Stimulated activated CD4-positive, alpha-beta T cell treated with anti-CD3 and anti-CD28 coated beads, Interleukin-15, amount 100 ng/mL, for 1 hour (primary cell): ENCODE measurements at places on chromosomes 13 and 19.

- no peak for DNase-seq
These were observed 12.7 kb downstream of the EHD2 start for GRCh38 chr19:47725759-47726401.

DNA sequence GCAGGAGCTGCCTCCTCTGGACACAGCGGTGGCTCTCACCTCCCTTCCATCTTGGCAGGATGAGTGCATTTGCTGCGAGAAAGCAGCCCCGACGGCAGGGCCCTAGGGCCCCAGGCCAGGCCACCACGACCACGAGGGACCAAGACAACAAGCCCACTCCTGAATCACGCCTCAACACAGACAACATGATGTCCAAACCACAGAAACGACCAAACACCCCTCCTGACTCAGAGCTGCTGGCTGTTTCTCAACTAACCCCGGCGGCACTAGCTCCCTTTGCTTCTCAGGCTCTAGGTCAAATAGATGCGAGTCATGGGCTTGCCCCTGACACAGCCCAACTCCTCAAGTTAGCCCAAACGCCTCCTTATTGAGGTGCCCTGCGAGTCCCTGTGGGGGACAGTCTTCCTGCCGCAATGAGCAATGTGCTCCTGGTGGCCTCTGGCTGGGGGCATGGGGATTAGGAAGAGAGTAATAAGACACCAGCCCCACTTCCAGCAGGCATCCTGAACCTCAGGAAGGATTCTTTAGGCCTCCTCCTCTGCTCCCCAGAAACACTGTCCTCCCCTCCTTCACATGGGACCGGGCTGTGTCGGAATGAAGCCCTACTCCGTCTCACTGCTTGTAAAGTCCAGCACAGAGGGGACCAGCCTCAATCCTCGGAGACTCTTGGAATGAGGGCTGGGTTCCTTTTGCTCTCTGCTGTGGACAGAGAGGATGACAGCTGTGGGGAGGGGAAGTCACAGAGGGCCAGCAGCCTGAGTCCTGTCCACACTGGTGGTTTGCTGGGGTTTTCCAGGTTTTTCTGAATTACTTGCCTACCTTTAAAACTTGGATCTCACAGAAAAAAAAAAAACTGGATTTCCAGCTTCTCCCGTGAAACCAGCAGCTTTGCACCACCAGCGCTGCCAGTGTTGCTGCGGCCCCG is 6.9 kb upstream of the ATF5 start:
- no peak for DNase-seq

GRCh38 chr13:80340651-80341100 is 250 bp downstream of the SPRY2 start:
- DNase-seq, result no peak

DNA sequence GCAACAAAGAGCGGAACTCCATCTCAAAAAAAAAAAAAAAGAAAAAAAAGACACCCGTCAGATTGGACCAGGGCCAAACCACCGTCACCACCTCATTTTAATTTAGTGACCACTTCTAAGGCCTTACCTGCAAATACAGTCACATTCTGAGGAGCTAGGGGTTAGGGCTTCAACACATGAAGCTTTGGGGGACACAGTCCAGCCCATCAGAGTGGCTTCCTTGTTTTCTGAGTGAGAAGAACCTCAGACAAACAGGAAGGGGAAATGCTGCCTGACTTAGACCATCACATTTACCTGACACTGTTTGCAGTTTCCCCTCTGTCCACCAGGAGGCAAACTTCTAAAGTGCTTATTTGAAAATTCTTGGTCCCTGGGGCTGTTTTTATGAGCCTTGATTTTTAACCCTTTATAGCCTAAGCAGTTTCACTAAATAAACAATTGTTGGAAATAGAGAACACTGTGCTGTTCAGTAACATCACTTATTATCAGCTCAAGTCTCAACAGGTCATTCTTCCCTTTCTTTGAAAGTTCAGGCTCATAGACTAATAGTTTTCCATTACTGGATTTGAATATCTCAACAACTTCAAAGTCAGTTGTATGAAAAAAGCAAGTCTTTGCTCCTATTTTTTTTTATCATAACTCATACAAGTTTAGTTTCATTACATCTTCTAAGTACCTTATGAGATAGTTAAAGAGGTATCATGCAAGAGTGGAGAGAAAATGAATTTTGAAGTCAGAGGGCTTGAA is 74.9 kb upstream of the WASF3 start:
- no peak for DNase-seq
